ENCODE measurements at places on chromosomes 11 and 22. TPM values are rescaled to one million over a fixed set of nuclear protein-coding genes. Genes with fewer than 3 reads are reported as not detected.

- DNase-seq: no peak
- H3K27me3 ChIP-seq: no peaks in the 10 kb centered on the region
- no peak overlapping the region for H3K27ac ChIP-seq
- H3K36me3 ChIP-seq: peaks cover 4% of the 10 kb centered on the region
- no peaks in the 10 kb centered on the region for H3K4me1 ChIP-seq
These were observed 148.0 kb downstream of the CTTN start for GRCh38 chr11:70546191-70546940.

- DNase-seq: no peak
- peaks cover 22% of the 10 kb centered on the region for H3K27me3 ChIP-seq
- H3K4me3 ChIP-seq: no peak overlapping the region
These were observed 15.7 kb upstream of the SYT8 start for GRCh38 chr11:1819074-1819473.

DNA sequence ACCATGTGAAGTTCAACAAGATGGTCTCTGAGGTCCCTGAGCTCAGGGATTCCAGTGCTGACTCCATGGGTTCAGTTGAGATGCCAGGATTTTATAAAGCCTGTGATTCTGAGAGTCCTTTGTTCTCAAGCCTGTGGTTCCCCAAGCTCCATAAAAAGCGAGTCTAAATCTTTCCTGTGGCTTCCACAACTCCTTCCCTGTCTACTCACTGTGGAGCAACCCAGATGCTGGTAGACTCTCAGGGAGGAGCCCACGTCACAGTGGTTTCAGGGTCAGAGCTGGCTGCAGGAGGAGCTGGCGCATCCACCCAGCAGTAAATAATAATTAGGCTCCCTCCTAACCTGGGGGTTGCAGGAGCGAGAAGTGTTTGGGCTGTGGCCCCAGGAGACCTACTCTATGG is 2.0 kb upstream of the RELT start:
- no peak overlapping the region for H3K4me3 ChIP-seq
- DNase-seq: no peak
- H3K27ac ChIP-seq: no peak overlapping the region
- H3K27me3 ChIP-seq: peaks cover 29% of the 10 kb centered on the region
- peaks cover 28% of the 10 kb centered on the region for H3K4me1 ChIP-seq
- peaks cover 10% of the 10 kb centered on the region for H3K36me3 ChIP-seq

DNA sequence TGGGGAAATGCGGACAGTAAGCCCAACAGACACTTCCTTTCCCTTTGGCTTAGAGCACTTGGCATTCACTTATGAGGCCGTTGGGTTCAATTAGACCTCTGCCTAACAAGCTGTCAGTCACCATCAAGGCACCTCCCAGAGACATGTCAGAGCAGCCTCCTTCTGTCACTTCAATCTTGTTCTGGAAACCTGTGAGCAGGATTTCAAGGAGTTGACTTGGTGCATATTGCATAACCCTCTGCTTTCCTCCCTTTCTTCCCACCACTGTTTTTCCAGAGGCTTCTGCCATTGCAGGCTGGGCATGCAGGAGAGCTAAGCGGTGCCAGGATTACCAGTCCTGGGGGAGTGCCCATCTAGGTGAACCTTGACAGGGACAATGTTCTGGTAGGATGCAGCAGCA is 484.2 kb upstream of the LRRC4C start:
- H3K27ac ChIP-seq: no peak overlapping the region
- H3K4me1 ChIP-seq: no peaks in the 10 kb centered on the region
- H3K36me3 ChIP-seq: no peaks in the 10 kb centered on the region
- DNase-seq: no peak

- no peaks in the 10 kb centered on the region for H3K36me3 ChIP-seq
- no peak for DNase-seq
- no peaks in the 10 kb centered on the region for H3K27me3 ChIP-seq
These were observed 68.0 kb upstream of the OLFML1 start for GRCh38 chr11:7417328-7417727.

PRODH gene
- total RNA-seq: not detected

All from HFFc6 (cell line).